Effector memory CD8-positive, alpha-beta T cell (primary cell): ENCODE measurements at places on chromosomes 1 and 21.

DNA sequence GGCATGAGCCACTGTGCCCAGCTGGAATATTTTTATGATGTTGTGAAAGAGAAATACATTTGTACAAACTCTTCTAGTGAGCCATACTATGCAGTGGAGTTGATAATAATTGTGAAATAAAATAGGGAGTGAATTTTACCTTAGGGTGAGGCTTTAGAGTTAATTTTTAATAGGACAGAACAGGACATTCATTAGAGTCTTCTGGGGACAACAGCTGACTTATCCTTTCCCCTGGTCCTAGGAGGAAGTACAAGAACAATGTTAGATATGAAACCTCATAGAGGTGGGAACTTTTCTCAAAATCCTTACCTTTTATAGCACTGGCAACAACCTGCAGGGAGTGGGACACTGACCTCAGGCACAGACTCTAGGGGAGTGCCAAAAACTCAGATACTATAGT lies 21.9 kb downstream of the HAO2 start:
- H3K4me1 ChIP-seq, result no peaks in the 10 kb centered on the region
- no peak overlapping the region for H3K4me3 ChIP-seq
- no peaks in the 10 kb centered on the region for H3K27me3 ChIP-seq

DNA sequence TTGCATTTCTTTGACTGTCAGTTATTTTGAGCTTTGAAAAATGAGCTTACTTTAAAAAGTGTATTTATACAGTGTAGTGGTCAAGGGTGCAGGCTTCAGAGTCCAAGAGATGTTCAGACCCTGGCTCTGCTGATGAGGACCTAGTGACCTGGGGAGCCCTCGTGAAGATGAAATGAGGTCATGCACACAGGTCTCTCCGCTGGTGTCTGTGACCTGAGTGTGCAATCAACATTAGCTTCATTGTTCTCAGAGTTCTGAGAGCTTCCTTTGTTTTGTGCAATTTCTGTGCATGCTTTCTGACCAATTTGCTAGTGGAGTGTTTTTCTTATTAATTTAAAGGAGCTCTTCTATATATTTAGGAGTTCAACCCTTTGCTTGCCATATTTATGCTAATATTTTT lies 71.3 kb downstream of the RIPK4 start:
- peaks cover 87% of the 10 kb centered on the region for H3K27me3 ChIP-seq
- no peaks in the 10 kb centered on the region for H3K4me1 ChIP-seq
- no peak overlapping the region for H3K4me3 ChIP-seq

- no peak for DNase-seq
- no peaks in the 10 kb centered on the region for H3K36me3 ChIP-seq
- H3K4me1 ChIP-seq, result no peaks in the 10 kb centered on the region
- no peak overlapping the region for H3K4me3 ChIP-seq
- no peak overlapping the region for H3K27ac ChIP-seq
These were observed 259.6 kb upstream of the ST6GALNAC5 start for GRCh38 chr1:76607717-76608116.

DNA sequence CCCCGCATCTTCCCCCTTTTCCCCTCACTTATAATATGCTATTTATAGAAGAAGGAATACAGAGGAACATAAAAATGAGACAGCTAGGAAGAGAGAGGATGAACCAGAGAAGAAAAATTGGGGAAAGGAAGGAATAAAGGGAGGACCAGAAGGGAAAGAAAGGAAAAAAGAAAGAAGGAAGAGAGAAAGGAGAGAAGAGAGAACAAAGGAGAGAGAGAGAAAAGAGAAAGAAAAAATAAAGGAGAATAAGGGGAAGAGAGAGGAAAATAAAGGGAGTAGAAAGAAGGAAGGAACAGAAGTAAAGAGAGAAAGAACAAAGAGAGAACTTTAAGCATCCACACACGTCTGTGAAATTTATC lies 11.2 kb upstream of the IGSF3 start:
- H3K27ac ChIP-seq, result no peak overlapping the region
- H3K36me3 ChIP-seq, result no peaks in the 10 kb centered on the region
- H3K27me3 ChIP-seq, result peaks cover 41% of the 10 kb centered on the region
- no peaks in the 10 kb centered on the region for H3K4me1 ChIP-seq

DNA sequence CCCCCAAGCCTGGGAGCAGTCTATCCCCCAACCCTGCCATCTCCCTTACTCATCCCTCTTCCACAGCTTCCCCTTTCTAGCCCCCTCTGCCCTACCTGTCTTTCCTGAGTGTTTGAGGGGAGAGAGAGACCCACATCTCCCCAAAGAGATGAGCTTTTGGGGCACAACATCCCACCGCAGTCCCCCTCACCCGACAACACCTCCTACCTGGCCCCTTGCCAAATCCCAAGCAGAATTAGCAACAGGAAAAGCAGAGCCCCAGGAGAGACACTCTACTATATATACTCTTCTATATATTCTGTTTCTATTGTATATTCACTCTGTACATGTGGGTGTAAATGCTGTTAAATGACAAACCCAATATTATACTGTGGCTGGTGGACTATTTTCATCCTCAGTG lies 9.9 kb upstream of the KCNC4 start:
- no peak for DNase-seq
- no peak overlapping the region for H3K27ac ChIP-seq
- H3K36me3 ChIP-seq, result no peaks in the 10 kb centered on the region
- no peak overlapping the region for H3K4me3 ChIP-seq
- peaks cover 8% of the 10 kb centered on the region for H3K4me1 ChIP-seq
- no peaks in the 10 kb centered on the region for H3K27me3 ChIP-seq

DNA sequence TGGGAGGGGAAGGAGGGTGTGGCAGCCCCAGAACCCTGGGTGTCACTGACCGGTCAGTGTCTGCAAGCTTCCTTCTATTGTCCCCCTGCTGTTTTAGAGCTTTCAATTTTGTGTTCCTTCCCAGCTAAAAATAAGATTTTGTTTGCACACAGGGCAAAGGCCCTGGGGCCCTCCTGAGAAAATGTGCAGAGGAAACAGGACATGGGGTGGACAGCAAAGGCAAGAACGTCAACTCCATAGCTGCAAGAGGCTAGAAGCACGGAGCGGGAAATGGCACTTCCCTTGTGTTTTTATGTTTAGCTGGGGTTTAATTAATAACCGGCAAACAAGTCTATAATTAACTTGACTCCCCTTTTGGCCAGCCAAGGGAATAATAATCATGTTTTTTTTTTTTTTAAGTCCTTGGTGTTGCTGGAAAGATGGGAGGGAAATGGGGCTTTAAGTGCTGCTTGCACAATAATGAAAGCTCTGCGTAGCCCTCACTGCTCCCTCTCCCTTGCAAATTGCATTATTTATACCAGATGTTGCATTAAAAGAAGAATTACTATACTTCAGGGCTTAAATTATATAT lies 261.4 kb upstream of the USP24 start:
- H3K27ac ChIP-seq, result no peak overlapping the region
- H3K27me3 ChIP-seq, result peaks cover 53% of the 10 kb centered on the region
- no peaks in the 10 kb centered on the region for H3K36me3 ChIP-seq
- no peaks in the 10 kb centered on the region for H3K4me1 ChIP-seq
- no peak for DNase-seq

- peaks cover 46% of the 10 kb centered on the region for H3K27me3 ChIP-seq
- H3K27ac ChIP-seq, result no peak overlapping the region
- H3K36me3 ChIP-seq, result no peaks in the 10 kb centered on the region
- peaks cover 8% of the 10 kb centered on the region for H3K4me1 ChIP-seq
- DNase-seq, result no peak
These were observed 6.4 kb downstream of the CASZ1 start for GRCh38 chr1:10789803-10790702.

GRCh38 chr1:56831871-56832693 lies 12.9 kb upstream of the FYB2 start:
- no peak overlapping the region for H3K27ac ChIP-seq
- H3K4me3 ChIP-seq, result peak overlapping the region; percentile 35
- peak; percentile 63 for DNase-seq
- no peaks in the 10 kb centered on the region for H3K36me3 ChIP-seq
- H3K27me3 ChIP-seq, result peaks cover 48% of the 10 kb centered on the region

- no peaks in the 10 kb centered on the region for H3K27me3 ChIP-seq
- H3K27ac ChIP-seq, result no peak overlapping the region
- DNase-seq, result no peak
- H3K4me3 ChIP-seq, result no peak overlapping the region
These were observed 148.2 kb upstream of the COL11A1 start for GRCh38 chr1:103256490-103256889.

DNA sequence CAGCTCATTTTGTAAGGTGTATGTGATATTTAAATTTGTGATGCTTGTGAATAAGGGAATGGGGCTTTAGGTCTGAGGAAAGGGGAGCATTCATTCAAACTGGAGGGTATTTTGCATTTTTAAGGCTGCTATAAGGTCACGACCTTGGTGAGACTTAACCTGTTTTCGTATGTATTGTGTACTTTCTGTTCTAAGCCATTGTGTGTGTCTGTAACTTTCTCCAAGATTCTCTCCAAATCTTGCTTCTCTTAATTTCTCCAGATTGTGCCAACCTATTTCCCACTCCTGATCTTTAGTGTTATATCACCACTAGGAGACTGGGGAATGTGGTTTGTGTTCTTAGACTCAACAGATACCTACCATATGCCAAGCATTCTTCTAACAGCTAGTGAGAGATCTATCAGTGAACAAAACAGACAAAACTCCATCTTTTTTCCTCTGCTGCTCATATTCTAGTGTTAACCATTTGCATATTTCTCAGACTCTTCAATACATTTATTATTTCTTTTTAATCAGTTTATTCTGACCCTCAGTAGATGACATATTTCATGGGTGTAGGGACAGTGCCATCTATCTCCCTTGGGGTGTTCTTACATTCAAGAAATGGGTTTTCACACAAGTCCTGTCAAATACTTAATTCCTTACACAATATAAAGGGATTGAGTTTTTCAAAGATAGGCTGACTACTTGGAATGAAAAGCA lies 27.5 kb downstream of the ATP1B1 start:
- H3K36me3 ChIP-seq, result peaks cover 9% of the 10 kb centered on the region
- H3K4me3 ChIP-seq, result no peak overlapping the region

DNA sequence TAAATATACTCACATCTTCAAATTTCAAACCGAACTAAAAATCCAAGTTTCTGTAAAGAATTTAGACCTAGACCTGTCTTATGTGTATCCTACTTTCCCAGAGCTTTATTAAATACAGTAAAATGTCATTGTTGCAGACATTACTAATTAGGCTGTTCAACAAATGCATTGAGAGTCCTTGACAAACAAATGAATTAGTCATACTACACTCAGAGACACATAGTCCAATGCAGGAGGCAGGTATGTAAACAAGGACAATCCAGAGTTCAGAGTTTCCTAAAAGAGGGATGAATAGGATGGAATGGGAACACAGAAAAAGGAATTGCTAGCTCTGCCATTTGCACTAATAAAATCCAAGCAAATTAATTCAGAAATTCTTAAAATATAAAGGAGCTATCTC lies 1.6 kb upstream of the EGLN1 start:
- H3K27ac ChIP-seq, result no peak overlapping the region
- H3K4me3 ChIP-seq, result no peak overlapping the region
- H3K4me1 ChIP-seq, result peaks cover 22% of the 10 kb centered on the region
- no peaks in the 10 kb centered on the region for H3K36me3 ChIP-seq
- peaks cover 3% of the 10 kb centered on the region for H3K27me3 ChIP-seq

DNA sequence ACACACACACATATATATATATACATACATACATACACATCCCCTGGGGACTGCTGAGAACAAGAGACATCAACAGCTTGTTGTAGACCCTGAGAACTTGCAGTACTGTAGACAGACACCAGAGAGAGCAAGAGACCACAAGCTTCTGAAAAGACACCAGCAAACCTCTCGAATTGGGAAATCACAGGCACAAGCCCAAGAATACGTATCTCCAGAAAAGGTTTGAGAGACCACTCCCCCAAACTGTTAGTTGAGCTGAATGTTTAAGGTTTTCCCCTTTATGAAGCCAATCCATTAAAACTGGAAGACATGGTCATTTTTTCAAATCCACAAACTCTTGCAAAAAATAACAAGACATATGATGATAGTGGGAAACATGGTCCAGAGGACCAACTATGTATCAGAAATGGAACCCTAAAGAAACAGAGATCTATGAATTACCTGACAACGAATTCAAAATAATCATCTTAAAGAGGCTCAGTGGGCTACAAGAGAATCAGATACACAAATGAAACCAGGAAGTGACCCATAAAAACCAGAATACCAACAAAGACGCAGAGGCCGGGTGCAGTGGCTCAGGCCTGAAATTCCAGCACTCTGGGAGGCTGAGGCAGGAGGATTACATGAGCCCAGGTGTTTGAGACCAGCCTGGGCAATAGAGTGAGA lies 45.1 kb downstream of the SLC2A1 start:
- no peaks in the 10 kb centered on the region for H3K36me3 ChIP-seq
- H3K4me3 ChIP-seq, result no peak overlapping the region
- H3K27me3 ChIP-seq, result no peaks in the 10 kb centered on the region
- peak; percentile 69 for DNase-seq
- no peak overlapping the region for H3K27ac ChIP-seq

- H3K27ac ChIP-seq, result no peak overlapping the region
- H3K27me3 ChIP-seq, result peaks cover 67% of the 10 kb centered on the region
- H3K4me3 ChIP-seq, result no peak overlapping the region
- peaks cover under 1% of the 10 kb centered on the region for H3K36me3 ChIP-seq
- DNase-seq, result no peak
- H3K4me1 ChIP-seq, result peaks cover 6% of the 10 kb centered on the region
These were observed 5.5 kb downstream of the KIF26B start for GRCh38 chr1:245160288-245160687.

- H3K4me1 ChIP-seq, result peaks cover 10% of the 10 kb centered on the region
- no peak overlapping the region for H3K4me3 ChIP-seq
- DNase-seq, result no peak
- H3K27me3 ChIP-seq, result no peaks in the 10 kb centered on the region
- peaks cover 40% of the 10 kb centered on the region for H3K36me3 ChIP-seq
- H3K27ac ChIP-seq, result no peak overlapping the region
These were observed 16.0 kb downstream of the TYW3 start for GRCh38 chr1:74748960-74749359.

DNA sequence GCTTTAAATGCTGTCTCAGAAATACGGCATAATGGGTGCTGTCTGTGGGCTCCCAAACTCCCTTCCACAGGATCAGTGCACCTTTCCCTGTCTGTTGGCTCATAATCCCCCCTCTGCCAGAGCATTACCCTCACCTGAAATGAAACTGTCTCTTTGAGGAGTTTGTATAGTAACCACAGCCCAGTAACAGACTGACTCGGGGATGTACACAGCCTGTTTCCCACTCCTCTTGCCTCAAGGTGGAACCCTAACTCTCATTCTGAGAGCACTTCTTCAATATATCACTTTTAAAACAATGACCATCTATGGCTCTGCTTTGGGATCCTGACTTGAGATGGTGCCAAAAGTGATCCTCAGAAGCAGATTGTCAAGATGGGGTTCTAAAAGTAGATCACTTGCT lies 332.5 kb downstream of the AMY1C start:
- no peak for DNase-seq
- H3K4me3 ChIP-seq, result no peak overlapping the region
- no peaks in the 10 kb centered on the region for H3K4me1 ChIP-seq
- no peaks in the 10 kb centered on the region for H3K36me3 ChIP-seq
- no peaks in the 10 kb centered on the region for H3K27me3 ChIP-seq
- H3K27ac ChIP-seq, result no peak overlapping the region
